NCI-H774 (cell line): ENCODE measurements at places on chromosomes 13 and 19.
A peak's percentile ranks its signal among the peaks of the same experiment; 100 is the strongest.

DNA sequence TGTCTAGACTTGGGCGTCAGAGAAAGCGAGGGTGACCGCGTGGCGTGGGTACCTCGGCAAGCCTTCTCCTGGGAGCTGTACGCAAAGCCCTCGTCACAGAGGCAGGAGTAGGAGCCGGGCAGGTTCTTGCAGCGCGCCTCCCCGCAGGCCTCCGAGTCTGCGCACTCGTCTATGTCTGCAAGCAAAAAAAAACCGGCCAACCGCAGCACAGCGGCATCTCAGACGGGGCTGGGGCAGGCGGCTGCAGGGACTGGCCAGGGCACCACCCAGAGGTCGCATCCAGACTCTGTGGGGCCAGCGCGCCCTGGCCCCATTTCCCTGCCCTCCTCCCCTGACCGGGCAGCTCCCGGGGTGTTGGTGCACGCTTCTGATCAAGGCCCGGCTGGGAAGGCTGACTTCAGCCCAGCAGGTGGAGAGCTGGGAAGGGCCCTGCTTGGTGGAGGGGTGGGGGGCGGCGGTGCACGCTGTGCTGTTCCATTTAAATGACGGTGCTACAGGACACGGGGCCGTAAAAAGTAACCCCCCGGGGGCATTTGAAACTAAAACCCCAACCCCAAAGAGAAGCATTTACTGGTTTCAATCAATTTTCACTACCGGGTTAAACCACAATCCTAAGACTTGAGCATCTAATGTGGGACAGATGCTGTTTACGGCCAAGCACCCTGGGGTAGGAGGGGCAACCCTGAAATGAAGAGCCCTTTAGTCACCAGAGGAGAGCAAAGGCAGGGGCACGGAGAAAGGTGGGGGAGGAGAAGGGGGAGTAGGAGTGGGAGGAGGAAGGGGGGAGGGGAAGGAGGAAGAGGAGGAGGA is 28.2 kb downstream of the GAS6 start:
- no peak for DNase-seq

DNA sequence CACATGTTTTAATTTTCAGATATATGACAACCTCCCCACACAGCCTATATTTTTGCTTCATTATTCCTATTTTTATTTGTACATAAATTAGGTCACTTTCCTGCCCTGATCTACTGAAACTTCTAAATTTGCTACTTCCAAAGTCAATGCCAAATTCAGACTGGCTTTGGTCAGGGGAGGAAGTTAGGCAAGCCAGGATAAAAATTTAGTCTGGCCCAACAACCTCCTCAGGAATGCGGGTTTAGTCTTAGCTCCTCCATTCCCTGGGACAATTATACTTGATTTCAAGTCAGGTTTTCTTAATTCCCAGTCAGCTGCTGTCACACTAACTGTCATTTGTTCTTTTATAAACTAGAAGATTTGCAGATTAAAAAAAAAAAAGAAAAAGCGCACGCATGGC is 84.3 kb downstream of the TM9SF2 start:
- DNase-seq, result no peak

GRCh38 chr19:34288381-34288780 is 34.0 kb downstream of the GARRE1 start:
- no peak for DNase-seq

- no peak for DNase-seq
These were observed 10.2 kb downstream of the CAPN12 start for GRCh38 chr19:38734176-38734425.

DNA sequence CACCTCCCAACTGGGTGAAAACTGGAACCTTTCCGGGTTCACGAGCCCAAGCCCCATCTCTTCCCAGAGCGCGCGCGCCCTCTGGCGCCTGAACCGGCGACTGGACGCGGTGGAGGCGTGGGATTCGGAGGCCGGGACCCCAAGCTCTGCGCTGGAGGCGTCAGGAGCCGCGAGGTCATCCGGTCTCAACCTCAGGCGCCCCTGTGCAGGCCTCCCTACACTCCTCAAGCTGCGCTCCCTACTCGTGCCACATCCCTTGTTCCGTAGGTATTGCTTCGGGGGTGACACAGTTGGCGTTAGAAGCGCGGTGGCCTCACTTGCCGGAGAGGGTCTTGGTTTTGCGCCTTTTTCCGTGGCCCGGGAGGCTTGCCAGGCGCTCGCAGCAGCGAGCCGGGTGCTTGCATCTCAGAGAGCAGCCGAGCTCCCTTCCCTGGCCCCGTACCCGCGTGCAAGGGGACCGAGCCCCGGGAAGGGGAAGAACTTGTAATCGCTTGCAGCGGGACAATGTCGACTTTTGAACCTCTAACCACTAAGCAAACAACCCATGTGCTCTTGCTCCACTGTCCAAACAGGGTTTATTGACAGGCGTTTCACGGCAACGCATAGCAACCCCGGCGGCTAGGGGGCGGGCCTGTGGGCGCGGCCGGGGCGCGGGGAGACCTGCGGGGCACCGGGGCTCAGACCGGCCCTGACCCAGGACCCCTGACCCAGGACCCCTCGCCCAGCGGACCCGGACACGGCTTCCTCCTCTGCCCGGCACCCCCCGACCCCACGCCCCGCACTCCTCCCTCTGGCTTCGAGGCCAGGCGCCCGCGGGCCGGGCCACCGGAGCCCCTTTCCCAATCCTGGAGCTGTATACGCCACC is 8.5 kb downstream of the CDX2 start:
- DNase-seq, result peak; percentile 51

GRCh38 chr19:20640023-20640422 is 21.3 kb downstream of the ZNF626 start:
- DNase-seq, result no peak

DNA sequence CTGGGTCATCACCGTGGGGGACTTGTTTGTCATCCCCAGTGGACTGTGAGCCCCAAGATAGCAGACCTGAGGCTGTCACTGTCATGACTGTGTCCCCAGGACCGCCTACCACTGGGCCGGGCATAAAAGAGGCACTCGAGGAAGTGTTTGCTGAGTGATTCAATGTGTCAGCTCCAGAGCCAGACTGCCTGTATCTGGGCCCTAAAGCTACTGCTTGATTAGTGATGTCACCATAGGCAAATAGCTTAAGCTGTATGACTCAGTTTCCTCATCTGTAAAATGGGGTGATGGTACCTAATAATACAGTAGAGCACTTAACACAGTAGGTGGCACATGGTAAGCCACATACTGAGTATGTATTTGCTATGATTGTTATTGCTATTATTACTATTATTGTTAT is 11.2 kb upstream of the CEACAM19 start:
- DNase-seq, result no peak

DNA sequence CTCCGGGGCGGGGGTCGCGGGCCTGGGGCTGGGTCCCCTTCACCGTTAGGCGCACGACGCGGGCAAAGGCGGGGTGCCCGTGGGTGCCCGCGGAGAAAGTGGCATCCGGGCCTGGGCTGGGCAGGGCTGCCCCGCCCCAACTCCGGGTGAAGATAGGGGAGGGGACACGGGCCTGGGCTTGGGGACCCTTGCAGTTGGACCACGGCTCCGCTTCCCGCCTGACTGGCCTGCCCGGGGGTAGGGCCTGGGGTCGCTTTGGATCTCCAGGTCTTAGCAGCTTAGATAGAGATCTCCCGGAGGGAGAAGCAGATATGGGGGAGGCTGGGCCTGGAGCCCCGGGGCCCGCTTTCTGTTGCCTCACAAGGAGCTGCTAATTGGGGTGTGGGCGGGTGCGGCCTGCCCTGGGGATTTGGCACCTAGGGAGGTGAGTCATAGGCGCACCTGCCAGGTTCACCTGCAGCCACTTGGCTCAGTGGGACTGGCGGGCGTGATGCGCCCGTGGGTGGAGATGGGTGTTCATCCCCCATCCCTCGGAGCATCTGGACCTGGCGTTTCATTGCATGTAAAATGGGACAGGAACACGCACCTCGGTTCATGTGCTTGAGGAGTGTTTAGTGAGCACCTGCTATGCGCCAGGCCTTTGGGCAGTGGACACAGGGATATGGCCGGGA is 585 bp downstream of the MAP1S start:
- peak; percentile 38 for DNase-seq

DNA sequence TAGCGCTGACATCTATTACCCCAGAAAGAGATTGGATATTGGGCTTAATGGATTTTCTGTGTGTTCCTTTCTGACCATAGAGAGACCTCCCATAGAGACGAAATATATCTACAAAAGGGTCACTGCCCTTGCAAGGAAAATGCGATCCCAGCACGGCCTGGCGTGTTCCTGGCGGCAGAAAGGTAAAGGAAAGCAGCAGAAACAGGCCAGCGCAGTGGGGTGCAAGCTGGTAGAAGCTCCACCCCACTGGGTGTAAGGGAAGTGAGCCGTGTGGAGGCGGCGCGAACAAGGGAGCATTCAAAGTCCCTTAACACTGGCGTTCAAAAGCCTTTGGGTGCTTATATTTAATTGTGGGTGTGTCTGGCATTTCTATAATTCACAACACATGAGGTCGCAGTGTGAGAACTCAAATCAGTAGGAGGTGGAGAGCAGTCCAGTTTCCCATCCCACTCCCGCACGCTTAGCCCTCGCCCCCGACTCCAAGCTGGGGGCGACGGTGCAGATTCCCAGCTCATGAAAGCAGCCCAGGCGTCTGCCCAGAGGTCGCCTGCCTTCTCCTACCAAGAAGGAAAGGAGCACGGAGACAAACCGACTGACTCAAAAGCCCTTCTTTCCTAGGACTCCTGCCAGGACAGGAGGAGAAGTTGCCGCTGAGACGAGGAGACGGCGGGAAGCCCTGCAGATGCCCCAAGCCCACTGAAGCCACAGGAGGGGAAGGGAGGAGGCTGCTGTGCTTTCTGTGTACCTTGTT is 478.4 kb downstream of the FOXO1 start:
- no peak for DNase-seq

DNA sequence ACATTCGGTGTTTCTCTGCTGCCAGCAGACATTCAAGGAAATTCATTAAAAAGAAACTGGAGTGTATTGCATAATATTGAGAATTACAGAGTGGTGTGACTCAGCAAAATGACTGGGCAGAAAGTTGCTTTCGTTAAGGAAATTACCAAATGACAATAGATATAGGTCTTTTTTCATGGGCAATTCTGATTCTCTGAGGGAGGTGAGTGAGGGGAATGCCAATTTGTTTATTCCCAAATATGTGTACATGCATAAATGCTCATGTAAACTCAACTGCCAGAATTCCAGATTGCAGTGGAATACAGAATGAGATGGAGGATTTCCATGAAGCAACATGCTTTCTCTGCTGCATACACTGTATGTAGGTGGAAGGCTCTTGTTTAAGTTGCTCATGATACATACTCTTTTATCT is 1730.1 kb downstream of the SLITRK5 start:
- no peak for DNase-seq

DNA sequence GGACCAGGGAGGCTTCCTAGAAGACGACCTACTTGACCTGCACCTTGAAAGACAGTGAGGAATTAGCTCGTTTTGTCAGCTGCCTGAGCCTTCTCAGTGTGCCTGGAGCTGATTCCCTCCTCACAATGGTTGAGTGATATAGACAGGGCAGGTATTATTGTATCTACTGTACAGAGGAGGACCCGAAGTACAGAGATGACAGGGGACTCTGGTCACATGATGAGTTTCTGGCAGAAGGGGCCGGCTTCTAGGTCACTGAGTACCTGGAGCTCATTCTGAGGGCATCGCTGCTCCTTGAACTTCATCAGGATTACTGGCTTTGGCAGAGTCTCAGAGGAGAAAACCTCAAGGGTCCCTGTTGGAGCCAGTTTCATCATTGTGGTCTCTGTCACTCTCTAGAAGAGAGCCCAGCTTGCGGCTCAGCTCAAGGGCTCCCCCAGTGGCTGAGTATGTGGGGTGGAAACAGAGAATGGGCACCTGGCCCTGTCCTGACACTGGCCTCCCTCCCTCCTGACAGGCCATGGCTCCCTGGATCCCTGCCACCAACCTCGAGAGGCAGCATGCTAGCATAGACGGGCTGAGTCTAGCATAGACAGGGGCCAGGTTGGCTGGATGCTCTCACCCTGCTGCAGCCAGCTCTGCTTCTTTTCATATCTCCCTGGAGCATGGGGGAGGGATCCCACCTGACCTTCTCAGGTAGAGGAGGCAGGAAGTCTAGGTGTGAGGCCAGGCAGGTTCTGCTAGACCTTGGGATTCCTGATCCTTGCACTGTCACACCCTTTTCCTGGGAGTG is 38.7 kb downstream of the NFIX start:
- peak; percentile 11 for DNase-seq

- no peak for DNase-seq
These were observed 20.1 kb downstream of the FPR3 start for GRCh38 chr19:51815043-51815442.

- DNase-seq, result no peak
These were observed 11.0 kb downstream of the TSHZ3 start for GRCh38 chr19:31338069-31338776.

GRCh38 chr19:4539169-4539692 is 605 bp downstream of the LRG1 start:
- no peak for DNase-seq

DNA sequence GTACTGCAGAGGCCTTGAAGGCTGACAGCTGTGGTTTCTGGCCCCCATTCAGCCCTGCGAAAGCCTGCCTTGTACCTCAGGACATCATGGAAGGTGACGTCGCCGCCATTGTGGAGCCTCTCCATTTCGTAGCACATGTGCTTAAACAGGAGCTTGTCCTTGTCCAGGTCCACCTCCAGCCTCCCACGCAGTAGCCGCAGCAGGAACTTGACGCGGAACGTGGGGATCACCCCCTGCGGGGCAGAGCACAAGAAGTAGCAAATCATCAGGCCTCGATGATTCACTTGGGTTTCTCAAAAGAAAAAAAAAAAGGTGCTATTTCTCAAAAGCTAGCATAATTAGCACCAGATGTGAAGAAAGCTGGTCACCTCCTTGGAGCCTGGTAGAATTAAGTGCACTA is 351.0 kb downstream of the NALCN start:
- DNase-seq, result no peak

DNA sequence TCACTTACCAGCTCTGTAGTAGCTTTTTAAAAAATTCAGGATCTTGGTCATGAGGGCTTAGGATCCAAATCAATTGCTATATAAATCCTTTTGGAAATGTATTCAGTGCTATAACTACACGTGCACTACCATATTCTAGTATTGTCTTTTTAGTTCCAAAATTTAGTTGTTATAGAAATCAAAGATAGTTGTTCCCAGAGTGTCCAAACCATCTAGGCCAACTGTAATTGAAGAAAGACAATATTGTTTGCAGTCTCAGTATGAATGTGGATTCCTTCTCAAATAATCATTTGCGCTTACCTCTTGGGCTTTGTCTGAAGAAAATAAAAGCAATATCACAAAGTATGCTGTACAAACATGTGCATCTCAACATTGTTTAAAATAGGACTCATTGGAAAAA is 184.1 kb upstream of the EDNRB start:
- DNase-seq, result no peak

DNA sequence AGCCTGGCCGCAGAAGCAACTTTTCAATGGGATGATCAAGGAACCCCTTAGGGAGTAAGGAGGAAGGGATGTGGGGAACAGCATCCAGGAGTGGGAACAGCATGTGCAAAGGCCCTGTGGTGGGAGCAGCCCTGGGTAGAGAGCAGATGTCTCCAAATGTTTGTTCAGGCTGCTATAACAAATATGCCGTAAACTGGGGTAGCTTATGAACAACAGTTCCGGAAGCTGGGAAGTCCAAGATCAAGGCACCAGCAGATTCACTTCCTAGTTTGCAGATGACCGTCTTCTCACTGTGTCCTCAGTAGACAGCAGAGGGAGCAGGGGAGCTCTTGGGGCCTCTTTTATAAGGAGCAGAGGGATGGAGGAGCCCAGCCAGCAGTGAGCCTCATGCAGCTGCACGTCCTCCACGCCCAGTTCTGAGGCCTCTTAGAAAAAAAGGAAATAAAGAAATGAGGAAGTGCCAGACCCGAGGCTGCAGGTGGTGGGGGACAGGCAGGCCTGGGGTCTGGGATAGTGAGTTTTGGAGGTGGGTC is 4.2 kb upstream of the LRRC25 start:
- no peak for DNase-seq
